ENCODE measurements at places on chromosomes 1 and 21. TPM values are rescaled to one million over a fixed set of nuclear protein-coding genes. Genes with fewer than 3 reads are reported as not detected.

GRCh38 chr1:68232289-68233148, at the start of gene WLS:
Gene WLS, minus strand, starts transcription at chr1:68232523. Its CDS starts 224 bp downstream, at chr1:68232299.
- H3K27ac ChIP-seq, result peak within 1 kb of the TSS; percentile 76
- H3K36me3 ChIP-seq, result no peaks in the 10 kb centered on the region
- DNase-seq, result peak; percentile 92

DNA sequence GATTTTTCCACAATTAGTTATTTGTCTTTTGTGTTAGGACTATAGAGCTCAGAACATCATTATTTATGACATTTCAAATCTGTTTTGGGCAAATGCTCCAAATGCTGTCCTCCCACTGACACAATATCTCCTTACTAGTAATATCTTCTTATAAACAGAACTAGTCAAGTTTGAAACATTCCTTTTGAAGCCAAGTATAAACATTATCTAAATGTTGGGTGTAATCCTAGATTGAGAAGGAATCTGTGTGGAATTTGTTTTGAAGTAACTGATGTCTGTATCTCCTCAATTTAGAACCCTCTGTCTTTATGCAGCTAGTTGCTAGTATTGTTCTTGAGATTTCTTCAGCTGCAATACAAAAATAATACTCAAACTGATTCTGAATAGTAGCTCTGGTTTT, 28.5 kb upstream of the PAXBP1 start:
- no peaks in the 10 kb centered on the region for H3K36me3 ChIP-seq
- no peaks in the 10 kb centered on the region for H3K27me3 ChIP-seq
- no peak overlapping the region for H3K4me3 ChIP-seq
- H3K4me1 ChIP-seq, result no peaks in the 10 kb centered on the region
- H3K27ac ChIP-seq, result no peak overlapping the region

DNA sequence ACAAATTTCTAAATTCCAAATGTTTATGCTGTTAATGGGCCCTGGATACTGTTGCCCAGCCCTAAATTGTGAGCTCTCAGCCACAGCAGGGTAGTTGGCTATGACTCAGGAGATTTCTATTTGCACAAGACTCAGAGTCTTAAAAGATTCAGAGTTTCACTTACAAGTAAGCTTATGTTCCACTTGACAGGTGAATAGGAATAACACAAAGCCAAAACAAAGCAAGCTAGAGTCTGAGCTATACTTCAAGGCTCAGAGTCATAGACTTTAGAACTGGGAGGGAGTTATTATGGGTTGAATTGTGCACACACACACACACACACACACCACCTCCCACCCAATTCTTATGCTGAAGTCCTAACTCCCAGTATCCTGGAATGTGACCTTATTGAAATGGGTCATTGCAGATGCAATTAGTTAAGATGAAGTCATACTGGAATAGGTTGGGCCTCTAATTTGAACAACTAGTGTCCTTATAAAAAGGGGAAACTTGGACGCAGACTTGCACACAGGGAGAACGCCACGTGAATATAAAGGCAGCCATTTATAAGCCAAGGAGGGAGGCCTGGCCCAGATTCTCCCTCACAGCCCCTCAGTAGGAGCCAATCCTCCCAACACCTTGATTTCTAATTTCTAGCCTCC, 30.2 kb downstream of the PRDX6 start:
- H3K27me3 ChIP-seq, result no peaks in the 10 kb centered on the region
- H3K36me3 ChIP-seq, result no peaks in the 10 kb centered on the region
- DNase-seq, result peak; percentile 30
- H3K27ac ChIP-seq, result no peak overlapping the region
- H3K4me3 ChIP-seq, result no peak overlapping the region

DNA sequence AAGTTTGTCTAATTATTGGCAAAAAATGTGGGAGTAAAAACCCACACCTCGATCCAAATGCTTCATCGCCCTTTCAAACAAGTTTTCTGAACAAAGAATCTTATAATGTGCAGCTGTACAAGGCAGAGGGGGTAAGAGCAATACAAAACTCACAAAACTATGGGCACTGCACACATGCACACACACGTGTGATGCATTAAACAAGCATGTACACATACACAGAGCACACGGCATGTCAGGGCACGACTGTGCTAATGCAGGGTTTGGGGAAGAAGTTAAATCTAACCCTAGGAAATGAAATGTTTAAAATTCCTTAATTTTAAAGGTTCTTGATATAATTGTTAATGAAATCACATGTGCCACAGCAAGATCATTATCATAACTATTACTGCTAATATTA, 264.0 kb downstream of the SEC16B start:
- peaks cover 2% of the 10 kb centered on the region for H3K27me3 ChIP-seq
- H3K27ac ChIP-seq, result no peak overlapping the region
- H3K4me3 ChIP-seq, result no peak overlapping the region
- no peaks in the 10 kb centered on the region for H3K36me3 ChIP-seq
- H3K4me1 ChIP-seq, result no peaks in the 10 kb centered on the region

GRCh38 chr1:235244974-235245592, 82.9 kb downstream of the ARID4B start:
- no peak overlapping the region for H3K4me3 ChIP-seq
- DNase-seq, result no peak
- H3K4me1 ChIP-seq, result no peaks in the 10 kb centered on the region
- H3K27me3 ChIP-seq, result no peaks in the 10 kb centered on the region
- peak overlapping the region; percentile 32 for H3K27ac ChIP-seq

GRCh38 chr1:37177230-37177864, 143.0 kb upstream of the GRIK3 start:
- H3K4me3 ChIP-seq, result no peak overlapping the region
- H3K36me3 ChIP-seq, result no peaks in the 10 kb centered on the region

DNA sequence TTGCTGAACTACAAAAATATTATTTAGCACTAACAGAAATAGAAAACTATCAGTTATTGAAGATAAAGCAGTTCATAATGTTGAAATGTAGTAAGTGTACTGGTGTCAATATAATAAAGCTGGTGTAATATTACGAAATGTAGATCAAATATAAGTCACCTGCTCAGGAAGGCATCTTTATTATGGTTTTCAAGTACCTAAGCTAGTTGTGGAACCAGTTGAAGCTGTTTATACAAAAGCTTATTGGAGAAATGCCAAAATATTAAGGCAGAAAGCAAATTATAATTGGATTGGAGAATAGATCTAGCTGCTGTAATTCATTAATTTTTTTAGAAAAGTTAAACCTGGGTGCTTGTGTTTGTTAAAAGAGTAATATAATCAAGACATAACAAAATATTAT, 6.2 kb upstream of the MARK1 start:
- H3K36me3 ChIP-seq, result no peaks in the 10 kb centered on the region
- no peak for DNase-seq
- no peak overlapping the region for H3K27ac ChIP-seq
- H3K4me3 ChIP-seq, result no peak overlapping the region
- no peaks in the 10 kb centered on the region for H3K4me1 ChIP-seq

DNA sequence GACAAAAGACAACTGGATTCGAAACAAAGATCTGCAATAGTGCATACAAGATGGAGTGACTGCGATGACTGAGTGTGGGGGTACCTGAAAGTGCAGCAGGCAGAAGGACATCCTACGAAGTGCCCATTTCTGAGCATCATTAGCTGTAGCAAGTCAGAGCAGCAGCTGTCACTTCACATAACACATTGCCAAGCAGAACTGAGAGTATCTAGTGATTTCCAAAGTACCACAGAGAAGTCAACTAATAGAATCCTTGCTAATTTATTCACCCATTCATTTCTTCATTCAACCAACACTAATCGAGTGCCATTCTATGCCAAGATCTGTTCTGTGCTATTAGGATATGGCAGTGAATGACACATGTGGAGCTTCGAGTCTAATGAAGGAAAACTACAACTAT, 31.6 kb upstream of the CAMSAP2 start:
- no peak overlapping the region for H3K4me3 ChIP-seq
- H3K36me3 ChIP-seq, result no peaks in the 10 kb centered on the region
- no peaks in the 10 kb centered on the region for H3K4me1 ChIP-seq
- no peak for DNase-seq

DNA sequence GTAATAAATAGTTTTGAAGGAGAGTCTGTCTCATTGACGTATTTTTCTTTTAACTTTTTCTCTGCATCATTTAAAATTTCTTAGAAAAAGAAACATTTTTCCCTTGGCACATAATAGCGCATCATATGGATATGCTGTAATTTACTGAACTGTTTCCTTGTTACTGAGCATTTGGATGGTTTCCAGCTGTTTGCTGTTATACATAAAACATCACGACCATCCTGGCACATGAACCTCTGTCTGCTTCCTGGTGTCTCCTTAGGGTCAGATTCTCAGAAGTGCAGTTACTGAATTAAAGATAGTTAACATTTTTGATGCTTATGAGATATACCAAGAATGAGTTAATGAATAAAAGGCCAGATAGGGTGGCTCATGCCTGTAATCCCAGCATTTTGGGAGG, 67.2 kb downstream of the BACE2 start:
- no peak overlapping the region for H3K27ac ChIP-seq
- H3K36me3 ChIP-seq, result no peaks in the 10 kb centered on the region
- H3K27me3 ChIP-seq, result no peaks in the 10 kb centered on the region
- no peak for DNase-seq

- no peaks in the 10 kb centered on the region for H3K27me3 ChIP-seq
- no peak overlapping the region for H3K4me3 ChIP-seq
- H3K36me3 ChIP-seq, result peaks cover 2% of the 10 kb centered on the region
- H3K4me1 ChIP-seq, result no peaks in the 10 kb centered on the region
Measured at GRCh38 chr1:17008208-17008855, 3.4 kb downstream of the ATP13A2 start.

- no peaks in the 10 kb centered on the region for H3K27me3 ChIP-seq
- no peaks in the 10 kb centered on the region for H3K36me3 ChIP-seq
- no peak for DNase-seq
- peak overlapping the region; percentile 49 for H3K4me3 ChIP-seq
- no peaks in the 10 kb centered on the region for H3K4me1 ChIP-seq
Measured at GRCh38 chr1:20184997-20185833, 681 bp upstream of the UBXN10 start.

GRCh38 chr1:156726549-156727226, 1.6 kb upstream of the METTL25B start:
- H3K27me3 ChIP-seq, result no peaks in the 10 kb centered on the region
- H3K27ac ChIP-seq, result no peak overlapping the region
- peaks cover 14% of the 10 kb centered on the region for H3K36me3 ChIP-seq
- H3K4me3 ChIP-seq, result peak overlapping the region; percentile 5
- H3K4me1 ChIP-seq, result peaks cover 20% of the 10 kb centered on the region
- peak; percentile 65 for DNase-seq

GRCh38 chr1:244362476-244362875, 89.2 kb downstream of the ADSS2 start:
- no peaks in the 10 kb centered on the region for H3K27me3 ChIP-seq
- H3K4me3 ChIP-seq, result no peak overlapping the region
- H3K4me1 ChIP-seq, result peaks cover 13% of the 10 kb centered on the region
- peak overlapping the region; percentile 96 for H3K27ac ChIP-seq
- no peaks in the 10 kb centered on the region for H3K36me3 ChIP-seq
- DNase-seq, result no peak

DNA sequence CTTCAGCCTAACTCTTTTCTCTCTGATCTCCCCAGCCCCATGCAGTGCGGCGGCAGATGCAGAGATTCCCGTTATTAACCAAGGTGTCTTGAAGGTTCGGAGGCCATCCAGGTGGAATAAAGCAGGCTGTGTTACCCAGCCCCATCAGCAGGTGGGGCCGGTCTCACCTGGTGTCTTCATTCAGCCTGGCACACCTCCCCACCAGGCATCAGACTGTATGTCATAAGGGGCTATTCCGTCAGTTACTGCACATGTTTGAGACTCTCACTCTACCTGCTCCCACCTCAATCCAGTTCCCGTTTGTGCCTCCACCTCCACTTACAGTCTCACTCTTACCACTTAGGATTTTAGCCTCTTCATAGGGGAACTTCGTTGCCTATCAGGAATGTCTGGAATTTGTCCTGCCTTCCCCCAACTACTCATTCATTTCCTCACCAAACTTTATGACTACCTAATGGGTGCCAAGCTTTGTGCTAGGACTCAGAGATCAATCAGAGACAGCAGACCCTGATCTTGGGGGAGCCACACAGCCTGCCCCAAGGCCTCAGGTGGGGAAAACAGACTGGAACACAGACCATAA, 170.2 kb downstream of the PLPP3 start:
- H3K36me3 ChIP-seq, result no peaks in the 10 kb centered on the region
- no peak overlapping the region for H3K4me3 ChIP-seq
- no peaks in the 10 kb centered on the region for H3K4me1 ChIP-seq

DNA sequence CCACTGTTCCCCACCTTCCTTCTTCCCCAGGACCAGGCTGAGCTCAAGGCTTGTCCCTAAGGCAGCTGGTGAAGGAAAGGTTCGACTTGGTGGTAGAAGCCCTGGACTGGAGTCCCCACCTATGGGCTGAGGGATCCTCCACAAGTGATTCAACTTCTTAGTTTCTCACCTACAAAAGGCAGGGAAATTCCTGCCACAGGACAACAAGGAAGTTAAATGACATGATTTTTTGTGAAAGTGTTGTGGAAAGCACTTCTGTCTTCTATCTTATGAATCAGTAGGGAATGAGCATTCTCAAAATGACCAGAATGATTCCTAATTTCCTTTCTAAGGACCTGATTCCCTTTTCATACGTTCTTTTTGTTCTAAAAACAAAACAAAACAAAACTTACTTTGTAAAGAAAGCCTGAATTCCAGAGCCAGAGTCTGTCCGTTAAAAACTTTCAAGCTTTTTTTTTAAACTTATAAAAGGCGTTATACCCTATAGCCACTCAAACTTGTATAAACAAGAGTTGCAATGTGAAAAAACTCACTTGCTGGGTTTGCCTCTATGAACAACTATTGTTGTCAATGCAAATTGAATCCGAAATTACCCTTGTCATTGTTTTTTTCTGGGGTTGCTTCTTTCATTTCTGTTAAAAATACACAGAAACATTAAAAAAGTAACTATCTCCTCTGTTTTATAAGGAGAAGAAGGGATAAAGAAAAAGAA, 12.2 kb downstream of the KCNJ15 start:
- no peak for DNase-seq
- no peak overlapping the region for H3K27ac ChIP-seq
- no peaks in the 10 kb centered on the region for H3K4me1 ChIP-seq
- H3K4me3 ChIP-seq, result no peak overlapping the region
- H3K27me3 ChIP-seq, result no peaks in the 10 kb centered on the region

- no peaks in the 10 kb centered on the region for H3K4me1 ChIP-seq
- H3K36me3 ChIP-seq, result no peaks in the 10 kb centered on the region
- no peak overlapping the region for H3K27ac ChIP-seq
- no peak overlapping the region for H3K4me3 ChIP-seq
- peaks cover 4% of the 10 kb centered on the region for H3K27me3 ChIP-seq
Measured at GRCh38 chr1:19552291-19553010, 67.1 kb upstream of the CAPZB start.

Gene RNASEL
- 0.87 TPM for polyA plus RNA-seq

Gene RGS13
- 2.0 TPM for polyA plus RNA-seq

Gene CD1E
- not detected for polyA plus RNA-seq

Gene MYBPH
- polyA plus RNA-seq, result 0.86 TPM

Gene RPE65
- polyA plus RNA-seq, result not detected

Gene LMOD1
- 47.9 TPM for polyA plus RNA-seq

Gene PIK3C2B
- polyA plus RNA-seq, result 10.4 TPM

Gene ZSWIM5
- 8.6 TPM for polyA plus RNA-seq

Gene PDZK1
- polyA plus RNA-seq, result 0.77 TPM

Gene LYPD8
- polyA plus RNA-seq, result not detected

Gene LCE1B
- not detected for polyA plus RNA-seq

Gene TDRD10
- polyA plus RNA-seq, result 0.54 TPM

Gene AMY1B
- not detected for polyA plus RNA-seq

Gene SELENON
- 111 TPM for polyA plus RNA-seq

Gene VCAM1
- 806 TPM for polyA plus RNA-seq

Gene CRNN
- polyA plus RNA-seq, result not detected

Gene ANKRD45
- 2.3 TPM for polyA plus RNA-seq

Gene HSPA13
- 31.4 TPM for polyA plus RNA-seq

Gene EPS8L3
- 0.28 TPM for polyA plus RNA-seq

Gene COL6A1
- polyA plus RNA-seq, result 279 TPM

Gene TRNP1
- polyA plus RNA-seq, result 42.9 TPM

Gene TLCD4
- polyA plus RNA-seq, result 24.9 TPM

Gene SERPINC1
- polyA plus RNA-seq, result not detected

Data from cardiac muscle cell (in vitro differentiated cells and primary cell).